CD4-positive, alpha-beta T cell treated with Interleukin-2 at 100 ng/mL for 4 hours (primary cell): ENCODE measurements at places on chromosomes 1 and 21.
A peak's percentile ranks its signal among the peaks of the same experiment; 100 is the strongest.

GRCh38 chr1:181010789-181011188 lies 11.9 kb downstream of the STX6 start:
- DNase-seq, result no peak

- no peak for DNase-seq
These were observed 45.7 kb downstream of the APP start for GRCh38 chr21:26124896-26125295.

DNA sequence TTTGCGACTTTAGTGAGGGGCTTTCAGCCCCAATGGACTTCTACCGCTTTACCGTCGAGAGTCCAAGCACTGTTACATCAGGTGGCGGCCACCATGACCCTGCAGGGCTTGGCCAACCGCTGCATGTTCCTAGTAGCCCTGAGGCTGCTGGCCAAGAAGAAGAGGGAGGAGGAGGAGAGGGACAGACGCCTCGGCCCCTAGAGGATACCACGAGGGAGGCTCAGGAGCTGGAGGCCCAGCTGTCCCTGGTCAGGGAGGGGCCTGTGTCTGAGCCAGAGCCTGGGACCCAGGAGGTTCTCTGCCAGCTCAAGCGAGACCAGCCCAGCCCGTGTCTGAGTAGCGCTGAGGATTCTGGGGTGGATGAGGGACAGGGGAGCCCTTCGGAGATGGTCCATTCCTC lies 8.6 kb upstream of the SLC25A34 start:
- DNase-seq, result no peak

DNA sequence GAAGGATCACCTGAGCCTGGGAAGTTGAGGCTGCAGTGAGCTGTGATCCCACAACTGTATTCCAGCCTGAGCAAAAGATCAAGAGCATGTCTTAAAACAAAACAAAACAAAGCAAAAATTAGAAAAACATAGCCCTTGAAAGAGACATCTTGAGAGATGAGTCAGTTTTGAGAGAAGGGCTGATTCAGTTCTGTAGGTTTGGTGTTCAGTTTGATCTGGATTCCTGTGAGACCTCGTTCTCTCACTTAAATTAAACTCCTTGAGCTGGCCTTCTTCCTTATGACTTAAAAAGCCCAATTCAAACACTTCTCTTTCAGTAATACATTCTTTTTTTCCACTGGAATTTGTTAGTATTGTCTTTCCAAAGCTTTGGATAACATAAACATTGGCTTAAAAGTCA lies 164.2 kb downstream of the NRIP1 start:
- DNase-seq, result no peak

- no peak for DNase-seq
These were observed 4.0 kb downstream of the SSX2IP start for GRCh38 chr1:84686223-84686622.

DNA sequence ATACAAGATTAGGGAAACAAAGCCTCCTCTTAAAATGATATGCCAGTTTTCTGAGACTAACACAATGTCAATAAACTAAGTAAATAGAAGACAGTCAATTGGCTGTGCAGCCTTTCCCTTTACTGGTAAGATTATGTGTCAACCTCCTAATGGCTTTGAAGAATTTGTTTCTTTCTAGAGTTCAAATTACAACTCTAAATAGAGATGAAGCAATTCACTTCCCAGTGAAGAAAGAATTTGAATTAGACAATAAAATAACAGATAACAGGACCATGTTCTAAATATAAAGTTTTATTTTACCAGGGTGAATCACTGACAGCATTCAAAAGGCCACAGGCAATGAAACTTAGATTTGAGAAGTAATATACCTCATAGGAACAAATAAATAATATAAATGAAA lies 680.3 kb downstream of the PLA2G4A start:
- no peak for DNase-seq

DNA sequence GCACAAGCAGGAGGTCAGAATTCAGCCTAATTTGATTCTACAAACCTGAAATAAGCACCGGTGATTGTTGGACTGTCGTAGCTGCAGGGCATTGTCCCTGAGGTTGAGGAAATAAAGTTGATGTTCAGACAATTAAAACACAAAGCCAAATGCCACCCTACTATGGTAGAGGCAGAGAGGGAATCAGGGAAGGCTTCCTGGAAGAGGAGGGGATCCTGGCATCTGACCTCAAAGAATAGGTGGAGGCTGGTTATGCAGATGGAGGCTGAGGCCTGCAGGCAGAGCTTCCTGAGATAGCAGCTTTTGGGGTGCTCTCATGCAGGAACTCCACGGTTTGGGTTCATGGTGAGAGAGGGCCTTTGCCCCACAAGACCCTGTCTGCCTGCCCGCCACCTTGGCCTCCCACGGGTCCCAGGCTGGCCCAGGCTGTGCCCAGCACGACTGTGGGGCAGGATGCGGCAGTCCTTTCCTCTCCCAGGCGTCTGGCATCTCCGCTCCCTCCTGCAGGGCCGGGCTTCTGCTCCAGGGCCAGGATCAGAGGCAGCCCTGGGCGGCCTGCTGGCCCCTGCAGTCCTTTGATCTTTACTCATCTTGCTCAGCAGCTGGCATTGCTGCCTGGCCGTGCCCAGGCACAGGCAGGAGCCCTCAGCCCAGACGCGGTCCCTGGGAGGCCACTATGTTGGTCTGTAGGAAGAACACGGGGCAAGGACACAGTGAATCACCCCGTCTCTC lies 134.1 kb upstream of the VAMP3 start:
- no peak for DNase-seq

DNA sequence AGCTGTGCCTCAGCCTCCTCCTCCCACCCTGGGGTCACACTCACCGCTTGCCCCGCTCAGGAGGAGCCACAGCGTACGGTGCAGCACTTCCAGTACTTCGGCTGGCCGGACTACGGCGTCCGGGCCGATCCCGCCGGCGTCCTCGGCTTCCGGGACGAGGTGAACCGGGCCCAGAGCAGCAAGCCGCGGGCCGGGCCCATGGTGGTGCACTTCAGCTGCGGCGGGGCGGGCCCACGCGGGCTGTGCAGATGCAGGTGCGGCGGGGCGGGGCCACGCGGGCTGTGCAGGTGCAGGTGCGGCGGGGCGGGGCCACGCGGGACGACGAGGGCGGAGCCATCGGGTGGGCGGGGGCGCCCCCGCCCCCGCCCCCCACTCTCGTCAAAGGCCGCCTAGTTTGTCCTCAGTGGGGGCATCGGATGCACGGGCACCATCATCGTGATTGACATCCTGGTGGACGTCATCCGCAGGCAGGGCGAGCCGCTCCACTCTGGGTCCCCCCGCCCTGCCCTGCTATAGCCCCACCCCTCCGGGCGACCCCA lies 5.5 kb downstream of the RNF223 start:
- peak; percentile 45 for DNase-seq
